ENCODE measurements at places on chromosomes 16 and 17.

DNA sequence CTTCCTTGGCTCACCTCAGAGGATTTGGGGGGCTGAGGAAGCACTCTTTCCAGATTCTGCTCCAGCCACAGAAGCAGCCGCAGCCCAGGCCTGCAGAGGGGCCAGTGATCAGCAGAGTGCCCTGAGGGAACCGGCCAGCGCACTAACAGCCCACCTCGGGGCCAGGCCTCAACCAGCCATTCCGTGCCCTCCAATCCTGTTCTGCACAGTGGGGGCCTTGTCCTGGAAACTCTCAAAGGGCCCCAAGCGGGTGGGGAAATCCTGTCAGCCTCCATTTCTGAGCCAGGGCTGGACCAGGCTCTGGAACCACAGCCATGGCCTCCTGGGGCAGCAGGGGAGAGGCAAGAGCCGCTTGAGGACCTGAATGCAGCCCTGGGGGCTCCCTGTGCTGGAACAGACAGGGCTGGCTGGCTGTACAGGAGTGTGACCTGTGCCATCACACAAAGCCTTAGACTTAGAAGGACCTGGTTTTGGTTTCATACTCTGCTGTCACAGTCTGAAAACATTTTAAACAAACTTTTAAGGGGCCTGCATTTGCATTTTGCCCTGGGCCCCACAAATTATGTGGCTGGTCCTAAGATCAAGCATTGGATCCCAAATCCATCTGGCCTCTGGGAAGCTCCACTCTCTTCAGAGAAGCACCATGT is 10.0 kb downstream of the CNGB1 start:
- ATAC-seq = no peak

DNA sequence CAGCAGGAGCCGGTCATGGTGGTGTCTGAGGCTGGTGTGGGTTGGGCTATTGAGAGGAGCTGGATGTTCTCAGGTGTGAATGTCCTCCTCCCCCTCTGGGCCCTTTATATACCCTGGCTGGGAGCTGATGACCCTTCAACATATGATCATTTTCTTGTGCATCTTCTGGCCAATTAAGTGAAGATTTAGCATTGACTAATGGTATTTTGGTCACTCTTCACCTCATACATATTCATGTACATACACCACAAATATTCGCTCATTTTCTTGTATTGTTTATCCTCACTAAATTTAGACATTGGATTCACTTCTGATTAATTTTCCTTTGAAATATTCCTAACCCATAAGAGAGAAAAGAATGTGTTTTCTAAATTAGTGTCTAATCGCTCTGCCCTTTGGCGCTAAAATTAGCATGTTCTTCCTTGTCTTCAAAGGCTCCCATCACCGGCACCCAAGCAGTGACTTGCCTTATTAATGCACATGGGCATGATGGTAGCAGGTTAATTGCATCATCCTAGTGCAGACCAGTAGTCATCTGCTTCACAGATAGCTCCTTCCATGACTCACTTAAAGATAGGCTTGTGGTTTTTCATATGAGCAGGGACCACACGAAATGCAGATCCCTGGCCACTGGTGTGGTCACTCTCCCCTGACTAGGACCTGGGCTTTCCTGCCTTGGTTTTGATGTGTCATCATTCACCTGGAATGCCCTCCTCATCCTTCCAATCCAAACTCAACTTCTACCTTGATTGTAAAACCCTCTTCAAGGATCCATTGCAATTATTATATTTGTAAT is at the start of gene KRTAP2-4:
Gene KRTAP2-4 (minus strand): TSS at position 51 of the 796 bp plus-strand sequence. CDS start 34 bp downstream, at position 17.
- no peak for ATAC-seq

DNA sequence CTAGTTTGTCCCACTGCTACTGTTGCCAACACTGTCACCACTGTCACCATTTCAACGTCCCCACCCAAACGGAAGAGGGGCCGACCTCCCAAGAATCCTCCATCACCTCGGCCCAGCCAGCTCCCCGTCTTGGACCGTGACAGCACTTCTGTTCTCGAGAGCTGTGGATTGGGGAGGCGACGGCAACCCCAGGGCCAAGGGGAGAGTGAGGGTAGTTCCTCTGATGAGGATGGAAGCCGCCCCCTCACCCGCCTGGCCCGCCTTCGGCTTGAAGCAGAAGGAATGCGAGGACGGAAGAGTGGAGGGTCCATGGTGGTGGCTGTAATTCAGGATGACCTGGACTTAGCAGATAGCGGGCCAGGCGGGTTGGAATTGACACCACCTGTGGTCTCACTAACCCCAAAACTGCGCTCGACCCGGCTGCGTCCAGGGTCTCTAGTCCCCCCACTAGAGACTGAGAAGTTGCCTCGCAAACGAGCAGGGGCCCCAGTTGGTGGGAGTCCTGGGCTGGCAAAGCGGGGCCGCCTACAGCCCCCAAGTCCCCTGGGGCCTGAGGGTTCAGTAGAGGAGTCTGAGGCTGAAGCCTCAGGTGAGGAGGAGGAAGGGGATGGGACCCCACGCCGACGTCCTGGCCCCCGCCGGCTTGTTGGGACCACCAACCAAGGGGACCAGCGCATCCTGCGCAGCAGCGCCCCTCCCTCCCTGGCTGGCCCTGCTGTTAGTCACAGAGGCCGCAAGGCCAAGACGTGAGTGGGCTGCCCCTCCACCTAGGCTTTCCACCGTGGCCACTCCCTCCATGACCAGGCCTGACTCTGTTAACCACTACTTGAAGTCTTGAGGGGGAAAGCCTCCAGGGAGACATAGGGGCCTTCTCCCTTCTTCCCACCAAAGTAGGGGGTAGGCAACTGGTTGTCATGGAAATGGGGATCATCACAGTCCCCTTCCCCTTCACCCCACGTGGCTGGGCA is 9.0 kb upstream of the PHKG2 start:
- ATAC-seq = no peak

DNA sequence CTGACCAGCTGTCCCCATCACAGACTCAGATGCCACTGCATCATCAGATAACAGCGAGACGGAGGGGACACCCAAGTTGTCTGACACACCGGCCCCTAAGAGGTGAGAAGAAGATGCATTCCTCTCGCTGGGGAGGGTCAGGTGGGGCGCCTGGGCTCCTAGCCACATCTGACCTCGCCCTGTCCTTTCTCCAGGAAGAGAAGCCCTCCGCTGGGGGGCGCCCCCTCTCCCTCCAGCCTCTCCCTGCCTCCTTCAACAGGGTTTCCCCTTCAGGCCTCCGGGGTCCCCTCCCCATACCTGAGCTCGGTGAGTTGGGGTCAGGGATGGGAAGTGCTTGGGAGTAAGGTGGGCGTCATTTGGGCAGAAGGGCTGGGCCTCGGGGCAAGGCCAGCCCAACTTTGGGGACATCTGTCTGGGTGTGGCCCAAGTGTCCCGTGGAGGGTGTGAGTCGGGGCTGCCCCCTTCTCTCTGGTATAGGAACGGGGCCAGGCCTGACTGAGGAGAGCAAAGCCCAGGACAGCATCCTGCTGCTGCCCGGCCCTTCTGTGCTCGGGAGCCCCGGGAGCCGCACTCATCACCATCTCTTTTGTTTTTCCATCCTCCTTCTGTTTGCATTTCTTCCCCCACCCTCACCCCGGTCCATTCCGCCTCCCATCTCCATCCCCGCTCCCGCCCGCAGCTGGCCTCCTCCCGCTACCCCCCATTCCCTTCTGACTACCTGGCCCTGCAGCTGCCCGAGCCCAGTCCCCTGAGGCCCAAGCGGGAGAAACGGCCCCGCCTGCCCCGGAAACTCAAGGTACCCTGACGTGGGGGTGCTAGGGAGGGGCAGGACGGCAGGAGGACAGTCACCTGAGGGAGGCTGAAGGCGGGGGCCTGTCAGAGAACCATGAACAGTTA is 4.9 kb downstream of the INO80E start:
- ATAC-seq = no peak

DNA sequence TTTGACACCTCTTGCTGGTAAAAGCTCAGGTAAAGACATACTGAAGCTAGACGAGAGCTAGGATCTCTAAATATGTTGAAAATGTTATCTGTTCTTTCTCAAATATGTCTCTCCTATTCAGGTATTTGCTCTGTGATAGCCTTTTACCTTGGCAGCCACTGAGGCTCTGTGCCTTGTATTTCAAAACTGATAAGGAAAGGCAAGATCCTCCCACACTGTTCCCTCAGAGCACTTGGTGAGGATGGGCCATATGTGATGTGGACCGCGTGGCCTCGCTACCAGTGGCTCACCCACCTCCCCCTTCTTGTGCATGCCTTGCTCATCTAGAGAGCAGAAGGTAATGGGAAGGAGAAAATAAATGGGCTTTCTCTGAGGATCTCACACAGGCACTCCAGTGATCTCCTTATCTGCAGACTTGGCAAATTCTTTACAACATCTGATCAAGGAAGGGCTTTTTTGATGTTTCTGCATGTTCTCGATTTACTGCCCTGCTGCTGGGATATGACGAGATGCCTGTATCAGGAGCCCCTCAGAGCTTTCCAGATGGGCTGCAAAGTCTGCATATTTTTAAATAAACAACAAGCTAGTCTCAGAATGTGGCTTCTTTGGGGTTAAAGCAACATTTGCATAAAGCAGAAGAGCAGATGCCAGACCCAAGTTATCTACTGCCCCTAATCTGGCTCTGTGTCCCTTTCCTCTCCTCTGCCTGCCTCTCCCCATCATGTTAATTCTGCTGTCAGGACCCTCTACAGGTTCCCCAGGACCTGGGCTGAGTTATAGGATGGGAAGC is 16.9 kb downstream of the HOXB1 start:
- no peak for ATAC-seq

DNA sequence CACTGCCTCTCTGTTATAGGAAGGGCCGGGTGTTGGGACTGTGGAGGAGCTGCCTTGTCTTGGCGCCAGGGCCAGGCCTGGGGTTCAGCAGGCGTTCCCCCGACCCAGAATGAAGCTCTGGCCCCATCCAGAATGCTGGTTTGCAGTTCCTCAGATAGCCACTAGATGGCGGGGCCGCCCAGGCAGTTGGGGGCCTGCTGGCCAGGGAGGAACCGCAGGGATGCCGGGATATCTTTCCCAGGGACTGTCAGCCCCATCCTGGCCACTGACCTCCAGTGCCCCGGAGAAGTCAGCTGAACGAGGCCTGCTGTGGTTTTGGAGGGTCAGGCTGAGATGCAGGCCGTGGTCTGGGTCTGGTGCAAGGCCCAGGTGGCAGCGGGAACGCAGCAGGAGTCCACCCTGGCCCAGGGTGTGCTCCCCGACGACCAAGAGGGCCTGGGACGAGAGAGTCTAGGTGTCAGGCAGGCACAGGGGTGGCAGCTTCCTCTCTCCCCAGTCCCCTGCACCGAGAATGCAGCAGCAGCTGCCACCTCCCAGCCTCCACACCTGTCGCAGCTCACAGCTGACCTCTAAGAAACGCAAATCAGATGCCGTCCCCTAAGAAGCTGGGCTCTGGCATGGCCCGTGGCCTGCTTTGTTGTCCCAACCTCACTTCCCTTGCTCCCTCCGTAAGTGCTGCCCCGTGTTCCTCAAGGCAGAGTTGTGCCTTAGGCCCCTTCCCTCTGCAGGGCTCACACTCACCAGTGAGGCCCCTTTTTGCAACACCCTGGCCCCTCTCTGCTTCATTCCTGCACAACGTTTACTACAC is 51.2 kb downstream of the RMI2 start:
- peak; percentile 94 for ATAC-seq

DNA sequence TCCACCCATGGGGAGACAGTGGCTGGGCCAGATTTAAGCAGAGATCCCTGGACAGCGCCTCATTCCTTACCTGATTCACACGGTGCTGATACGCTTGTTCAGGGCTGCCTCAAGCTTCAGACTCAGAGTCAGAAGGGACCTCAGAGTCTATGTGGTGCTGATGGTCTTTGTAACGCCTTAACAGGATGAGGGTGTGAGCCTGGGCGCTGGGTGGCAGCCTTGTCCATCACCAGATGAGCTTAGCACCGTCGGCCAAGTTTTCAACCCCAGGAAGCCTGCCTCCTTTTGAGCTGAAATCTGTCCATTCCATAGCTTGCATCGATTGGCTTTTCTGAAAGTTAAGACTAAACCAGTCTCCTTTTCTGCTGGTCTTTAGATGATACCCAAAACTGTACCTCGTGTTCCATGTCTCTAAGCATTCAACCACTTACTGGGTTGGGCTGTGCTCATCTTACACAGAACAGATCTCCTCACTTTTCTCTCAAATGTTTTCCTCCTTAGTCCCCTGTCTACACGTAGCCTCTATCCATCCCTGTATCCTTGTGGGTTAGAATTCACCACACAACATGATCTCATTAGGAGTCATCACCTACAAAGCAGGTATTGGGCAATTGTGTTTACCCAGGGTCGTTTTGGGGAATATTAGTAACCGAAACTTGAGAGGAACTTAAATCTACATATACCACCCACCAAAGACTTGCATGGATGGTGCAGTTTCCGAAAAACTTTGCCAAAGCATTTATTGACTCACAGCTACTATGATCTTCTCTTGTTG is 573.4 kb downstream of the CDH13 start:
- ATAC-seq = peak; percentile 87

DNA sequence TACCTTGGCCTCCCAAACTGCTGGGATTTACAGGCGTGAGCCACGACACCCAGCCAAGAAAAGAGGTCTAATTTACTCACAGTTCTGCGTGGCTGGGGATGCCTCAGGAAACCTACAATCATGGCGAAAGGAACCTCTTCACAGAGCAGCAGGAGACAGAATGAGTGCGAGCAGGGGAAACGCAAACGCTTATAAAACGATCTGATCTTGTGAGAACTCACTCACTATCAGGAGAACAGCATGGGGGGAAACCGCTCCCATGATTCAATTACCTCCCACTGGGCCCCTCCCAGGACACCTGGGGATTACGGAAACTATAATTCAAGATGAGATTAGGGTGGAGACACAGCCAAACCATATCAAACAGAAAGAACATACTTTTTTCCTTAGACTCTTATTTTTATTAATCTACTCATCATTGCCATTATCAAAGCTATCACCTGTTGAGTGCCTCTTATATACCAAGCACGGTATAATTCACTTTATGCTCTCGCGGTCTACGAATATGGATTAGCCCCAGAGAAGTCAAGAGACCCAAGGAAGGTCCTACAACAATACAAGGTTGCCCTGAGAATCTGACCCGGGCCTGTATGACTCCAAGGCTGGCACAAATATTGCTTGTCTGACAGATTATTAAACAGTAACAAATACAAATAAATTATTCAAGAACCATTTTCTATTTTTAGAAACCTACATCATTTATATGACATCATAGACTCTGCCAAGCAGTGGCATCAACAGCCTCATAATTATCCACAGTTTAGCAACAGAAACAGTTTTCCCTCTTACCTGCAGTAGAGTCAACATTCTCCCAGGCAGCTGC is 2.4 kb downstream of the POLR3K start:
- ATAC-seq = no peak

DNA sequence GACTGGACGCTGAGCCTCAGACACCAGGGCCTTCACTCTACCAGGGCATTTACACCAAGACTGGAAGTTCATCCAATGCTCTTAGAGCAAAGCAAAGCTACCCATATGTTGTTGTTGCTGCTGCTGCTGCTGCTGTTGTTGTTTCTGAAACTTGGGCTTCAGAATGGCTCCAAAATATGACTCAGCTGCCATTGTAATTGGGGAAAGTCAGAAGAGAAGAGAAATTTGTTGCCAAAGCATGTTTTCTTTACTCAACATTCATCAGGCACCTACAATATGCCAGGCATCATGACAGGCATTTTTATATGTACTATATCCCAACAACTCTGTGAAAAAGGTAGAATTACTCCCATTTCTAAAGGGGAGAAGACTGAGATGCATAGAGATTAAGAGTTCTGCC is 11.9 kb downstream of the KRT32 start:
- ATAC-seq = no peak

- ATAC-seq = peak; percentile 40
These were observed 19.8 kb downstream of the MAP2K4 start for GRCh38 chr17:12040478-12040877.
